ENCODE measurements at places on chromosomes 1 and 21.
A peak's percentile ranks its signal among the peaks of the same experiment; 100 is the strongest.

- no peak for DNase-seq
Measured at GRCh38 chr1:209387271-209387968, 196.1 kb upstream of the CAMK1G start.

DNA sequence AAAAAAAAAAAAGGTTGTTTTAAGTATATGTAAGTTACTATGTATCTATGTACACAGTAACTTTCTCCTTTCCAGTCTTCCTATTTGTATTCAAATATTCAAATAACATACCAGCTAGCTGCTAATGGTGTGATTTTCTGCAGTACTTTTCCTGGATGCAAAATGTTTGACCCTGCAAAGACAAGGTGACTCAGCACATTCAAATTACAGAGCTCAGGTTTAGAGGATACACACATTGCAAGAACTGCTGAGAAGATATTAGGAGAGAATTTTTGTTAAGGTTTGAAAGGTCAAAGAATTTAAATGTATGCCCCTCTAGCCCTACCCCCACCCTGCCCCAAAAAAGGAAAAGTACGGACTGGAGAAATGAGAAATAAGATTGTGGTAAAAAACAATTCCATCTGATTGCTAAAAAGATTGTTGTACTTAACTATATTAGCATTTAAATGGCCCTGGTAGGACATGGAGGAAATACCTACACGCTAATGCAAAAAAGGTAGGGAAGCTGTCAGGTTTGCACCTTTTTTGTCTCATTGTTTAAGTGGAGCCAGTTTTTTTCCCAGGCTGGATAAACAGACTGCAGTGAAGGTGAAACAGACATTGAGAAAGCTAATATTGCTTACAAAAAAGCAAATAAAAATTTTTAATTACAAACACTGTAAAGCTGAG lies 45.6 kb downstream of the ZNF281 start:
- DNase-seq, result no peak

DNA sequence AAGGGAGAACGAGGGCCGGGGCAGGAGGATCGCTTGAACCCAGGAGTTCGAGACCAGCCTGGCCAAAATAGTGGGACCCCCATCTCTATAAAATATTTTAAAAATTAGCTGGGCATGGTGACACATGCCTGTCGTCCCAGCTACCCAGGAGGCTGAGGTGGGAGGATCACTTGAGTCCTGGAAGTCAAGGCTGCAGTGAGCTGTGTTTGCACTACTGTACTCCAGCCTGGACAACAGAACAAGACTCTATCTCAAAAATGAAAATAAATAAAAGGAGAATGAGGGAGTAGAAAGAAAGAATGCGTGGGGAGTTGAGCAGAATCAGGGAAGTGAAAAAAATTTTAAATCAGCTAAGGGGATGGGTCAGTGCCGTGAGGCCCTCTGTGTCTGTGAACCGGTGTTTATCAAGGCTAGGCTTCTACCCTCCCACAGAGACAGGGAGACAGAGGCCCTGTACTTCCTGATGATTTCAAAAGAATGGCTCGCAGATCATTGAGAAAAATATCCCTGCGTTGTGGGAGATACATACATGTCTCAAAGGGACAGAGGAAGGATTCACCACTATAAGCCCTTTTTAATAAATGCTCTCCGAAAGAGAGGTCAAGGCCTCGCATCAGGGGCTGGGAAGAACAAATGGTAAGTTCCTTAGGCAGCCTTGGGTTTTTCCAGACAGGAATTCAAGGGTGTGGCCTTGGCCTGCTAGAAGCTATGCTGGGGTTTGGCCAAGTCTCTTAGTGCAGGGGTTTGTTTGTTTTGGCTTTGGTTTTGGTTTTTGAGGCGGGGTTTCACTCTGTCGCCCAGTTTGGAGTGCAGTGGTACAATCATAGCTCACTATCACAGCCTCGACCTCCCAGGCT lies 20.7 kb downstream of the IL10RB start:
- peak; percentile 24 for DNase-seq

DNA sequence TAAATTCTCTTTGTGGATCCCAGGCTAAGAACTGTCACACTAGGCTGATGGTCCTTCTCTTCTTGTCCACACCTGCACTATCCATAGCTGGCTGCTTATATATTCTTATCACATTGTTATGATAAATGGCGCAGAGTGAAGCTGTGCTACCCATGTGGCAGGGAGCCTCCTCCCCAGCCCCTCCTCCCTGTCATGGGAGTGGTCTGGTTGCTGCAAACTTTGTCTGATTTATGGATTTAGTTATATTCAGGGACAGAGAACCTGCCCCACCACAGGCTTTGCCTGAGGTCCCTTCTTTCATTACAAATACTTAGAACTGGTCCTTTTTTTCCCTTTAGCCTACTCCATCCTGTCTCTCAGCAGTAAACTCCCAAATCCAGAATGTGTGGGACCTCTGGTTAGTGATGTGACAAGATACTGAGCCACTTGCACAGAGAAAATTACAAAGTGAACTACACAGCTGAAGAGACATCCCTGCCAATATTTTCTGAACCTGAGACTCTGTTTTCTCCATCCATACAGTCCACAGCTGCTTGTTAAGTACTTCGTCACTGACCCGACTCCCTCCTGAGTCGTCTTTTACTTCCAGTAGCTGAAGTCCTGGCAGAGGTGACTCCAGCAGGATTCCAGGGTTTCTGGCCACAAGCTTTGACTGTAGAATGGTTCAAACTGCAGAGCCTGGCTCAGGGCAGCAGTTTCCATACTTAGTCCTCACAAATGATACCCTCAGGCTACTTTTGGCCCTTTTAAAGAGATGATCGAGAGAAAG lies 37.6 kb downstream of the PTGFRN start:
- DNase-seq, result no peak

DNA sequence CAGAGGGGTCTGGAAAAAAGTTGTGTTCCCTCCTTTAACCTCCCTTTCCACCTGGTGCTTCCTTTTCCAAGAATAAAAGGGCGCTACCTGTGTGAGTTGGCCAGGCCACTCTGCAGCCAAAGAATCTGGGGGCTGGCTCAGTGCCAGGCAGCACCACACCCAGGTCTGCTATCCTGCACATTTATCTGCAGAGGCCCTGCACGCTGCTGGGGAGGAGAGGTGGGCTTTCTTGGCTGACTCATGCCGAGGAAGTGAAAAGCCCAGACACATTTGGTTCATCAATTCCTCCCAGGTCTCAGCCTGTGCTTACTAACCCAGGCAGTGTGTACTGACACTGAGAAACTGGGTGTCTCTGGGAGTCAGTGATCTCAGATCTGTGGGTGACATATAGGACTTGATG lies 79.8 kb upstream of the F3 start:
- DNase-seq, result no peak

DNA sequence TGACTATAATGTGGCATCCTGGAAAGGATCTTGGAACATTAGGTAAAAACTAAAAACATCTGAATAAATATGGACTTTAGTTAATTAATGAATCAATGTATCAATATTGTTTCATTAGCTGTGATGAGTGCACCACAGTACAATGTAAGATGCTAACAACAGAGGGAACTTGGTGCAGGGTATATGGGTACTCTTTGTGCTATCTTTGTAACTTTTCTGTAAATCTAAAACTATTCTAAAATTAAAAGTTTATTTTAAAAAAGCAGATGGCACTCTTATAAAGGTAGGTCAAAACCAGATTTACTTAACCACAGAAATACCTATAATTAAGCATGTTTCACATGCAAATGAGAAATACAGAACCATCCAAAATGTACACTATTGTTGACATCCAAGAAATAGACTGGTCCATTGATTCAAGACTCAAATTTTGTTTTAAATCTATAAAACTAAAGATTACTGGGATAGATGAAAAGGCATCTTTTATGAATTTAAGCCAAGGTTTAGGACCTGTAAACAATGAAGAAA lies 38.4 kb downstream of the ACBD3 start:
- no peak for DNase-seq

- no peak for DNase-seq
Measured at GRCh38 chr1:18532390-18533170, 51.9 kb downstream of the KLHDC7A start.

DNA sequence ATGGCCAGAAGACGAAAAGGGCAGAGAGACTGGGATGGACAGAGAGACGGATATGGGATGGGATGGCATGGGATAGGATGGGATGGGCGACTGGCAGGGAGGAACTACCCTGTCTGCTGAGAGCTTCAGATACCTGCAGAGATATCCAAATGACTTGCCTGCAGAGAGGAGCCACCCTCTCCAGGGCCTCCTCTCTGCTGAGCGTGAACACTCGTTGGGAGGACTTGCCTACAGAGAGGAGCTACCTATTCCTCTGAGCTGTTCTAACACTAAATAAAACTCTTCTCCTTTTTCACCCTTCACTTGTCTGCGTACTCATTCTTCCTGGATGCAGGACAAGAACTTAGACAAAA lies 67.1 kb upstream of the LRRN2 start:
- DNase-seq, result no peak

GRCh38 chr1:15386164-15386749 lies 23.4 kb upstream of the EFHD2 start:
- peak; percentile 66 for DNase-seq

- DNase-seq, result no peak
Measured at GRCh38 chr1:151352021-151352718, 5.1 kb upstream of the RFX5 start.

DNA sequence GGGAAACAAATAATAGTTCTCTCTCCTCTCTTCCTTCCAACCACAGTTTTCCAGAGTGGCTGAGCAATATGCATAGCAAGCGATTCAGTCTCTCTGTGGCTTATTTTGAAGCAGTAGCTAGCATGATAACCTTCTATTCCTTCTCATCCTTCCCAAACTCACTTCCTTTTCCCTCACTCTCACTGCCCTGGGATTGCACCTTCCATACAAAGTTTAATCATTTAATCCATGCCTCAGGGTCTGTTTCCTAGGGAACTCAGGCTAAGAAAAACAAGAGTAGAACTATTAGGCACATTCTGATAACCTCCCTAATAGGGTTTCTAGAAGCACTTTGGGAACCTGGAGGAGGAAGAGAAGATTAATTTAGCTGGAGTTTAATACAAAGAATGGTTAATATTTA lies 97.7 kb upstream of the S1PR1 start:
- no peak for DNase-seq

Data from eye (tissue), 1 donor.